ENCODE measurements at places on chromosomes 5 and 9.

DNA sequence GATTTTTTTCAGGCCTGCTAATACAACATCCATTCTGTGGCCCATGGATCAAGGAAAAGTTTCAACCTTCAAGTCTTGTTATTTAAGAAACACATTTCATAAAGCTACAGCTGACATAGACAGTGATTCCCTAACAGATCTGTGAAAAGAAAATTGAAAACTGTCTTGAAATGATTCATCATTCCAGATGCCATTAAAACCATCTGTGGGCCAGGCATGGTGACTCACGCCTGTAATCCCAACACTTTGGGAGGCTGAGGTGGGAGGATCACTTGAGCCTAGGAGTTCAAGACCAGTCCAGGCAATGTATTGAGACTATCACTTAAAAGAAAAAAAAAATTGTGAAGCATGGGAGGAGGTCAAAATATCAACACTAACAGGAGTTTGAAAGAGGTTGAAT, 6.0 kb downstream of the RAPGEF6 start:
- no peak for DNase-seq

DNA sequence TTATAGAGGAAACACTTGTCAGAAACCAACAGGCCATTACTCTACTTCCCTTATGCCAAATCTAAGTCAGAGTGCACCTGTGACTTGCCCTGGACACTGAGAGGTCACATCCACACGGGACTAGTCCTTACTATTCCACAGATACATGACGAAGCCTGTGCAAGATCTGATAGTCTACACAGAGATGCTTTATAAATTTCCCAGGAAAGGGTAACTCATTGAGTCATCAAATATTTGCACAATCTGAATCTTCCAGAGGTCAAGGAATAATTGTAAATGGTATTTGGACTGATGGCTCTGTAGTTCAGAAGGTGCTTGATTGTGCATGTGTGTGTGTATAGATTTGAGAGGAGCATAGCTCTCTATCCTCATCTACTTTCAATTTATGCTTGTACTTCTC, 55.2 kb upstream of the JAK2 start:
- DNase-seq, result no peak

- no peak for DNase-seq
Measured at GRCh38 chr5:79189439-79190234, 46.3 kb upstream of the JMY start.

- no peak for DNase-seq
Measured at GRCh38 chr5:74143721-74144330, 496.7 kb downstream of the ENC1 start.

- DNase-seq, result no peak
Measured at GRCh38 chr5:35223787-35224395, 6.4 kb downstream of the PRLR start.

DNA sequence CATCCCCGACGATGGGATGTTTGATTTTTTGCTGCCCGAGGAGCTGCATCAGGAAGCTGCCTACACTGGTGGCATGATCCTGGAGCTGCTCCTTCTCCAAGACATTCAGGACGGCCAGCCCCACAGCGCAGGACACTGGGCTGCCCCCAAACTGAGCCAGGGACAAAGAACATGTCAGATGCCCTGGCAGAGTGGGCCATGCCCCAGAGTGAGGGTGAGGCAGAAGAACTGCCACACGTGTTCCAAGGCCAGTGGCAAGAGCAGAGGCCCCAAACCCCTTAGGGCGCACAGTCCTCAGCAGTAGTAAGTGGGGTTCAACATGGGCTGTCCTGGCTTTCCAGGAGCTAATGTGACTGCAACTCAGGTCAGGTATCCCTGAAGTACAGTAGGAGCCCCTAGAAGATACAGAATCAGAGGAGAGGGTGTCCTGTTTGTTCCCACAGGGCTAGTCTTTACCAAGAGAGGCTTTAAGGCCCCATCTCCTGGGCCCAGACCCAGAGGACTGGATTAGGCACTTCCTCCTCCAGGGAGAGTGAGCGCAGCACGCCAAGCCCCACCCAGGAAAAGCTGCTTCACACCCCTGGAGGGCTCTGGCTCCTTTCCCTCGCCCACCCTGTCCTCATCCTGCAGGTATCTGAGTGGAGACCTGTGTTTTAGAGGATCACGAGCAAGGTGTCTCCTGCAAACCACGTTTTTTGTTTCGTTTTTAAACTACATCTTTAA, 11.1 kb downstream of the HNRNPAB start:
- DNase-seq, result no peak

GRCh38 chr5:116444373-116445295, 130.0 kb downstream of the SEMA6A start:
- no peak for DNase-seq

DNA sequence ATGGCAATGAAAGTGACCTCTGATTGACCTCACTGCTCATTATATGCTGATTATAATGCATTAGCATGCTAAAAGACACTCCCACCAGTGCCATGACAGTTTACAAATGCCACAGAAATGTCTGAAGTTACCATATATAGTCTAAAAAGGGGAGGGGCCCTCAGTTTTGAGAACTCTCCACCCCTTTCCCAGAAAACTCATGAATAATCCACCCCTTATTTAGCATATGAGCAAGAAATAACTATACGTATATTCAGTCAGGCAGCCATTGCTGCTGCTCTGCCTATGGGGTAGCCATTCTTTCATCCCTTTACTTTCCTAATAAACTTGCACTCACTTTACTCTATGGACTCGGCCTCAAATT, 163.1 kb downstream of the ESM1 start:
- DNase-seq, result no peak

- DNase-seq, result no peak
Measured at GRCh38 chr5:55593115-55593472, 58.3 kb upstream of the PLPP1 start.

DNA sequence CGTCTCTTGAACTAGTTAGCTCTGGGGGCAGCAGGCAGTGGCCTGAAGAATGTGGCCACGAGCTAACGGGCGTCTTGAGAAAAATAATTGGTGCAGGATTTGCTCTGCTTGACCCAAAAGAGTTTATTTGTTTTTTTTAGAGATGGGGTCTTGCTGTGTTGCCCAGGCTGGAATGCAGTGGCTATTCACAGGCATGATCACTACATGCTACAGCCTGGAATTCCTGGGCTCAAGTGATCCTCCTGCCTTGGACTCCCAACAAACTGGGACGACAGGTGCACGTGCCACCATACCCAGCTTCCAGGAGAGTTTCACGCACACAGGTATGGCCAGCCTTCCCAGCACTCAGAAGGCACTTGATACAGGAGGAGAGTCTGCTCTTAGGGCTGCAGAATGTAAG, 203.8 kb downstream of the MLLT3 start:
- DNase-seq, result no peak

GRCh38 chr9:79583952-79584654, 12.3 kb downstream of the TLE4 start:
- no peak for DNase-seq

GRCh38 chr5:94992325-94992724, 292.6 kb downstream of the MCTP1 start:
- no peak for DNase-seq

DNA sequence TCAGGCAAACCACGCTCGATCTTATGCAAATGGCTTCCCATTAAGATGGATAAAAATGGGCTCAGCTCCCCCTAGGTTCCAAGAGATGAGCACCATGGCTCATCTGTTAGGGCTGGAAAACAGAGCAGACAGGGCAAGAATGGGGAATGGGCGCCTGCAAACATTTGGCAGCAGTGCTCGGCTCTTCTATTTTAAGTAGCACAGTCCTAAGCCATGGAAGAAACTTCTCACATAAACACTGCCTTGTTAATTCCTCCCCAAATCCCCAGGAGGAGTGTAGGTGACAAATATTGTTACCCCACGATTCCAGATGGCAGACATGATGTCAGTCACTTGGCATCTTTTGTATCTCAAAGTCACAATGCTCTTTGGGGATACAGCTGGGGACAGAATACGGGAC, 221.8 kb downstream of the ICE1 start:
- no peak for DNase-seq

DNA sequence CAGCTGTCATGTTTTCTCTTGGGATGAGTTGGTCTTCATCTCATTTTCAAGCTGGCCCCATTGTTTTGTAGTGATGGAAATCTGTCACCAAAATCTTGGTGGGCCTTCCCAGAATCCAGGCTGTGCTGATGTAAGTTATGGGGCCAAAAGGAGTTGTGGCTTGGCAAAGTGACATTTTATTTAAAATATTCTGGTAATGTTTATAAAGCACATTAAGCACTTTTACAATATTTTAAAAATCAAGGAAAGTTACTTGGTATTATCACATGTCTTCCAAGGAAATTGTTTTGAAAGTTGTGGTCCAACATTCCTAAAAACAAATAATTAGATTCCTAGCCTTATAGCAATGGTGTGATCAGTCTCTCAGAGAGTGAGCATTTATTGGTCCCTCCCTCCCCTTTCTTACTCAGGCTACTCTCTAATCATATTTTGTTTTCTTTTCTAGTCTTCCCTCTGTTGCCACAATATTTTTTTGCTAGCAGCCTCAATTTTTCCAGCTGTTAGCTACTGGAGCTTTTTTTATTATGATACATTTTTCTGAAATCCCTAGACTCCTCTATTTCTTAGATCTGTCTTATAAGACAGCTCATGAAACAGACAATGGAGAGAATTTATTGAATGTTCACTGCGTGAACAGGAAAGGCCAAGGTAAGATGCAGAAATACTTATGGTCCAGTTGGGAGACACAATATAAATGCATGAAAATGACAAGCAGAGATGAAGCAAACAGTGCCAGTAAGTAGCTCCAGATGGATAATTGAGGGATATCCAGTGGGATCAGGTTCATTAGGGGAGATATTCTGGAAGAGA, 408.1 kb upstream of the ZNF608 start:
- DNase-seq, result peak; percentile 38

DNA sequence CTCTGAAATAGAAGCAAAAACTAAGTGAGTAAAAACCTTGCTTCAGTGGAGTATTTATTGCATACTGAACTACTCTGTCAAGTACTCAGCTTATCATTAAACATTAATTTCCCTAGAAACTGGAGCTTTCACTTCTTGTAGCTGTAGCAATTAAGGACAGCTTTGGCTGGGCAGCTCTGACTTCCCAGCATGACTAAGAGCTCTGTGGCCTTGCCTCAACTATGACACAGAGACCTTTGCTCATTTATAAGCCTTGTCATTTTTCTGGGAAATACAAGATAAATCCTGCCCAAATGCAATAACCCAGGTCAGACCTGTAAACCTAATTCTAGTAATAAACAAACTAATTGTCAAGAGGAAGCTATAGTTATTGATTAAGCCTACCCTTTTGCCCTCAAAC, 65.4 kb upstream of the STK32A start:
- DNase-seq, result no peak

DNA sequence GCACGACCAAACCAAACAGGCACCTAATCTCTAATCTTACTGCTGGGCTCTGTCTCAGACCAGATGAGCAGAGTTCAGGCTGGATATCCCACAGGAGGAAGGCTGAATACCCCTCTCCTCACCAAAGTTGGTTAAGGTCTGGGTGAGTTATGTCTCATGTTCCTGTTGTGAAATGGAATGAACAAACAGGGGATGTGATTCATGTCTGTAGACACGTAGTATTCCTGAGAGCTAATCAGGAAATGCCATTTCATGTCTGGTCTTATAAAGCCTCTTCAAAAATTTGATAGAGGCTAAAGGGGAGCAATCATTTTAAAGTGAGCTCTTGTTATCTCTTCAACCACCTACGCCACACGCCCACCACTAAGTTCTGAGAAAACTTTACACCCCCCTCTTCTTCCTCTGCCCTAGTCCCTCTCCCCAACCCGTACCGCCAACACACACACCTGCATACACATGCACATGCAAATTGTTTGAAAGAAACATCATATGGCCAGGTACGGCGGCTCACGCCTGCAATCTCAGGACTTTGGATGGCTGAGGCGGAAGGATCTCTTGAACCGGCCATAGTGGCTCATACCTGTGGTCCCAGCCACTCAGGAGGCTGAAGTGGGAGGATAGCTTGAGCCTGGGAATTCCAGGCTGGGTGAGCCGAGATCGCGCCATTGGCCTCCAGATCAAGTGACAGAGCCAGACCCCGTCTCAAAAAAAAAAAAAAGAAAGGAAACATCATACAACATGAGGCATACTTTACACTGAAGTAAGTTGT, 69.8 kb upstream of the RAI14 start:
- peak; percentile 62 for DNase-seq

- DNase-seq, result peak; percentile 80
Measured at GRCh38 chr9:110835404-110835803, 166.8 kb downstream of the MUSK start.

DNA sequence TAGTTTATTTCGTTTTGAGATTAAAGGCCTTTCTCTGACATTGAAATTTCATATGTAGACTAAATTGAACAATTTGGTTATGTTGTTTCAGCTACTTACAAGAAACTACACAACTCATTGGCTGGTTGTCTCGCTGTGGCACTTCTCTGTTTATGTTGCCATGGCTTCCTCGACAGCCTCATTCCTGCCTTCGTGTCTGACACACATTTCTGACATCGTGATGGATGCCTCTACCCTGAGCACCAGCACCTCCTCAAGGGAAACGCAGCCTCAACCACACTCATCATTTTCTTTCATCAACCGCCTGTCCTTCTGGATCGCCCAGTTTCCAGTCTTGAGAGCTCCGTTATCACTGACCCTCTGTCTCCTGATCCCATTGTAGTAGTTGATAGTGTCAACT, 562.8 kb downstream of the PDE4D start:
- DNase-seq, result no peak

DNA sequence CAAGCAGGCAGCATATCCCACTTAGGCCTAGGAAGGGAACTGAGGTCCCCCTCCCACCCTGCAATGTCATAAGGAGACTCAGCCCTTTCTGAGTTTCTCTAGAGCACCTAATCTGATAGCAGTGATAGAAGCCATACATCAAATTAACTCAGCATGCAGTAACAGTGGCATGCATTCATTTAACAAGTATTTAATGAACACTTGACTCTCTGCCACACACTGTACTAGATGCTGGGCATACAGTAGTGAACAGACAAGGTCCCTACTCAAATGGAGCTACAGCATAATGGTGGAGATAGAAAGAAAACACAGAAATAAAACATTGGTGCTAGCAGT, 58.6 kb downstream of the SLC22A5 start:
- no peak for DNase-seq

DNA sequence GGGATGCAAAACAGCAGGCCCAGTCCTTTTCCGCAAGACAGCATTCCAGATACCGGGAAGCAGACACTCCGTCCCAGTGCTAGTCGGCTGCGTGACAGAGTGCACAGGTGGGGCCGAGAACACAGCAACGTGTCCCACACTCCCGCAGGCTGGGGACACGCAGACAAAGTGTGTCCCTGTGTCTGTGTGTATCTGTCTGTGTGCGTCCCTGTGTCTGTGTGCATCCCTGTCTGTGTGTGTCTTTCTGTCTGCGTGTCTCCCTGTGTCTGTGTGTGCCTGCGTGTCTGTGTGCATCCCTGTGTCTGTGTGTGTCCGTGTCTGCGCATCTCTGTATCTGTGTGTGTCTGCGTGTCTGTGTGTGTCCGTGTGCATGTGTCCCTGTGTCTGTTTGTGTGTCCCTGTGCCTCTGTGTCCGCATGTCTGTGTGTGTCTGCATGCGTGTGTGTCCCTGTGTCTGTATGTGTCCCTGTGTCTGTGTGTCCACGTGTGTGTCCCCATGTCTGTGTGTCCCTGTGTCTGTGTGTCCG, 137.0 kb downstream of the MRPL36 start:
- no peak for DNase-seq
